ENCODE measurements at places on chromosomes 6 and 20. TPM values are rescaled to one million over a fixed set of nuclear protein-coding genes. Genes with fewer than 3 reads are reported as not detected.

Gene C20orf202
- polyA plus RNA-seq = 0.28 TPM

- DNase-seq = no peak
Observed at GRCh38 chr6:137874204-137875057, 7.4 kb downstream of the TNFAIP3 start.

GRCh38 chr20:3727401-3728021 is 5.0 kb upstream of the HSPA12B start:
- no peak for DNase-seq

DNA sequence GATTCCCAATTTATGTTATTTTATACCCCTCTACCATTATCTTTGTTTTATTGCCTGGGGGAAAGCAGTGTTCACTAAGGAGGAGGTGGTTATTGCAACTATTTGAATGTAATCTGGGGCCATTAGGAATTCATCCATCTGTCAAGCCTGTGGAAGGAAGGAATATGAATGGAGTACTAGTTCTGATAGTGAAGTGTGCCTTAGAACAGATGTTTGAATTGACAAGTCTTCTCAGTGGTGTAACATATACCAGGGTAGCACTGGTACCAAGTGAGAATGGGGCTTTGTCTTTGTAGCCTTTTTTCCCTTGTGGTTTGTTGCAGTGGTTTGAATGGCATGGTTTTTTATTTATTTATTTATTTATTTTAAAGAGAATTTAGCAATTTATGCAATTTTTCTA is 27.9 kb upstream of the HDAC2 start:
- no peak for DNase-seq

DNA sequence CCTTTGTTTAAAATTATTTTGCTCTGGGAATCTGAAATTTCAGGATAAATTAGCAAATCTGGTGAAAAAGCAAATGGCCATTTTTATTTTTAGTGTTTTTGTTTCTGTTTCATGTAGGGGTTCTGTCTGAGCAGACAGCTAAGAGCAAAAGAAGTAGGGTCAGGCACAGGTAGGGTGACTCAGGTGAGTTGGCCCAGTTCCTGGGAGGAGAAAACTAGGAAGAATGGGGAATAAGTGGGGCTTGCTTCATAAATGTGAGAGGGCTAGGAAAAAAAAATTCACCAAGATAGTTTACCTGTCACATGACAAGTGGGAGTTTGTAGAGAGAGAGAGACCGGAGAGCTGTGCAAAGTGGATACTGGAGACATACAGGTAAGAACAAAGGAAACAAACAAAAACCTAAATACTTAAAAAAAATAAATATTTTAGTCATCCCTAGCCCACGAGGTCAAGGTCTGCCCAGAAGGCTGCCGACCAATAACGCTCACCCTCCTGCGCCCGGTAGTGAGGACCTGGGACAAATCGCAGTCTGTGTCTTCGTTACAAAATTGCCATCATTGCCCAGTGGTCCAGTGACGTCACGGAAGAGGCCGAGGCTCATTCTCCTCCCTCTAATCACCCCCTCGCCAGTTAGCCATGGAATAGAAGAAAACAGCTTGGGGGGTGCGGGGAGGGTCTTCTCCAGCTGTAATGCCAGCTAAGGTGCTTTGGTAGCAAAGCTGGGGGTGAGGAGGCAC is 2.3 kb downstream of the THBD start:
- no peak for DNase-seq

- no peak for DNase-seq
Observed at GRCh38 chr6:166579237-166579850, 7.1 kb downstream of the RAMACL start.

GRCh38 chr20:62728028-62728780 is 19.6 kb downstream of the NTSR1 start:
- DNase-seq = no peak

DNA sequence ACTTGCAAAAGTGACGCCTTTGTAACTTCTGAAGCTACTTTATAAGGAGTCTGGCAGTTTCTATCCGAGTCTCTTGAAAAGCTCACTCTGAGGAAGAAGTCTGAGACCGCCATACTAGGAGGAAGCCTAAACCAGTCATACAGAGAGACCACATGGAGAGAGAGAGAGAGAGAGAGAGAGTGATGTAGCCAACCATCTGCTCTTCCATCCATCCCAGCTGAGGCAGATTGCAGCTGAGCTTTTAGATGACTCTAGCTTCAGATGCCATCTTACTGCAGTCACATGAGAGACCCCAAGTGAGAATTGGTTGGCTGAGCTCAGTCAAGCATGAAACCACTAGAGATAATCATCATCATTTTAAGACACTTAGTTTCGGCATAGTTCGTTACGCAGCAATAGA is 15.0 kb upstream of the DTNBP1 start:
- no peak for DNase-seq
